PC-3 (cell line): ENCODE measurements at places on chromosomes 6 and 20. TPM values are rescaled to one million over a fixed set of nuclear protein-coding genes. Genes with fewer than 3 reads are reported as not detected.

DNA sequence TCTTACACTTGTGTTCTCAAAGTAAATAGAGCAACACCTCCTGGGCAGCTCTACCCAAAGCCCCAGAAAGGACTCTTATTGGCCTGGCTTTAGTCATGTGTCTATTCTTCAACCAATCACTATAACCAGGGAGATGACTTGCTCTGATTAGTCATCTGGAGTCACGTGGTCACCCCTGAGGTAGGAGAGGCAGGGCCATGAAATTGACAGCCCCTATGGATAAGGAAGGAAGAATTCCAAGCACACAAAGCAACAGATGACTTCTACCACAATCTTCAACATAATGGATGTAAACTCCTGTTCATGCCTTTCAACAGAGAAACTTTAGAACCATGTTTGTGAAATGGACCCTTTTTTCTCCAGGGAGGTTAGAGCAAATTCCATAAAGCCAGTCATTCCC is 24.6 kb upstream of the EYA2 start:
- H3K27me3 ChIP-seq, result peaks cover 17% of the 10 kb centered on the region
- DNase-seq, result no peak
- H3K4me3 ChIP-seq, result no peak overlapping the region
- H3K36me3 ChIP-seq, result no peaks in the 10 kb centered on the region
- H3K4me1 ChIP-seq, result no peaks in the 10 kb centered on the region

DNA sequence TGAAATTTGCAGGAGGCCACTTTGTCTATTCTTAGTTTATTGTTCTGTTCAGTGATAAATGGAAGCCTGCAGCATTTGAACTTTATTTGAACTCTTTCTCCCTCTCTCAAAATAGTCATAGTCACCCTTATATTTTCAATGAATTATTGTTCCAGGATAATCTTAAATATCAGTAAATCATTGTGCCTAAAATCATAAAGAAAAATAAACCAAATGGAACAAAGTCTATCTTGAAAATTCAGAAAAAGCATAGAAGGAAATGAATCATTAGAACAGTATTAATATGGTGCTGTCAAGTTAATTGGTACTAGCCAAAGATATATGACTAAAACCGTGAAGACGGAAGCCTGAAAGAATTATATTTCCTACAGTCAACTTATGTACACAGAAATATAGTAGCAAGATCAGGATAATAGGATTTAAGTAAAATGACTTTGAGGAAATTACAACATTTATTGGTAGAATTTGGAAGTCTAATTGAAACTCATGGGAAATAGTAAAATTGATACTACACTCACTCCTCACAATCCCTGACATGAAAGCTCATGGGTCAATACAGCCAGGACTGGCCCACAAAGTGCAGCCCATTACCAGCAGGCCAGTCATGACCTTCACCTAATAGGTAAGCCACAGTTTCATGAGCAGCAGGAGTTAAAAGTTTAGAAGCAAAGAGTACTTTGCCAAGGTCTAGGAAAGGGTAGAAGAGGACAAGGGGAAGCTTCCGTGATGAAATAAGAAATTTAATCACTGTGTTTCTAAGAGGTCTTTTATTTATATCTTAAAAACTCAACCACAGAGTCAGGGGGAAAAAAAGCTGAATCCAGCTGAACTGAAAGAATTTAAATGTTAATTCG is 119.9 kb upstream of the ENPP5 start:
- peaks cover 71% of the 10 kb centered on the region for H3K27me3 ChIP-seq
- no peaks in the 10 kb centered on the region for H3K4me1 ChIP-seq
- H3K36me3 ChIP-seq, result no peaks in the 10 kb centered on the region

DNA sequence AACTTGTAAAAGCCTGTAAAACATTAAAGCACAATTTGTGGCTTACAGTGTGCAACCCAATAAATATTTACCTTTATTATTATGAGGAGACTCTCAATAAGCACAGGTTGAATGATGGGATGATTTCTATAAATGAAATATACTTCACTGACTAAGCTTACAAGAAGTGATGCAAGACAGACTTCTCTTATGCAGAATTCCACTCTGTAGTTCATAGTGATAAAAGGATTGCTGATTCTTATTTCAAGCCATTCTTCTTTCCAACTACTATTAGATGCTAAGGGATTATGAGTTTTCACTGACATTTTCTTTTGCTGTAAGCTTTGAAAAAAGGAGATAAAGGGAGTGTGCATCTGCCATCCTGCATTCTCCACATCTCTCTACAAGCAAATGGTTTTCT is 149.0 kb upstream of the ARG1 start:
- no peaks in the 10 kb centered on the region for H3K36me3 ChIP-seq
- H3K4me3 ChIP-seq, result no peak overlapping the region
- no peaks in the 10 kb centered on the region for H3K4me1 ChIP-seq
- DNase-seq, result no peak

DNA sequence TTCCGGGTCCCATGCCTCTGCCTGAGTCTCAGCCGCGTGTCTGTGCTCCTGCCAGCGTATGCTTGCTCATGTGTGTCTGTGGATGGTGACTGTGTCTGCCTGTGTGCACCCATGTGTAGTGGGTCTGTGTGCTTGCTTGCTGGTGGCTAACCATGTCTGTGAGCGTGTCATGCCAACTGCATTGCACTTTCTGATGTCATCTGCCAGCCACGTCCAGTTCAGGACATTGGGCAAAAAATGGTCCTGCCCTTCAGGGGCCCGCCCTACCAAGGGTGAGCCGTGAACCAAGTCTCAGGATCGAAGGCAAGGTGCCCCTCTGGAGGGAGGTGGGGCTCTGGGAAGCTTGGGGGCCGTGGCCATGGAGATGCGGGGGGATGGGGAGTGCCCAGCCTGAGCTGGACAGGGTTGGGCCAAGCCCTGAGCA is 9.4 kb upstream of the ZBTB46 start:
- no peaks in the 10 kb centered on the region for H3K27me3 ChIP-seq
- H3K4me1 ChIP-seq, result no peaks in the 10 kb centered on the region
- DNase-seq, result no peak
- no peaks in the 10 kb centered on the region for H3K36me3 ChIP-seq

GRCh38 chr6:45445749-45446549 is 68.2 kb upstream of the SUPT3H start:
- H3K36me3 ChIP-seq, result peaks cover 28% of the 10 kb centered on the region; the same call in 1 of the 2 replicates
- H3K27ac ChIP-seq, result peak overlapping the region; percentile 90
- peaks cover 41% of the 10 kb centered on the region for H3K4me1 ChIP-seq
- H3K4me3 ChIP-seq, result peak overlapping the region; percentile 37
- no peaks in the 10 kb centered on the region for H3K27me3 ChIP-seq

- no peaks in the 10 kb centered on the region for H3K4me1 ChIP-seq
- peak; percentile 43 for DNase-seq
- peaks cover 57% of the 10 kb centered on the region for H3K27me3 ChIP-seq
- no peaks in the 10 kb centered on the region for H3K36me3 ChIP-seq
Observed at GRCh38 chr20:22248051-22248667, 336.2 kb downstream of the FOXA2 start.

DNA sequence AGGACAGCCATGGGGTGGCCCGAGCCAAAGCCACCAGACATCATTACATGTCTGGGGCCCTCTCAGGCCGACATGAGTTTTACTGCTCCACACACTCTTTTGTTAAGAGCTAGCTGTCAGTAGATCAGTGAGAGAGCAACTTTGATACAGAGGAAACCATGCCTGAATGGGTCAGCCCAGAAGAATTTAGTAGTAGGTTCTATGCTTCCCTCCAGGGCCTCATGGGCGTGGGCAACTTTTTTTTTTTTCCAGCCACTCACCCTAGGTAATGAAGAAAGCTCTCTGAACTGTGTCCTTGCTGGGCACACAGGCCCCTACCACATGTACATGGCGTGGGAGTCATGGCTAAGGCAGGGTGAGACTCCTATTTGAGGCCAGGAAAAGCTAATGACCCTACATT is 38.8 kb downstream of the HLA-F start:
- peaks cover 27% of the 10 kb centered on the region for H3K4me1 ChIP-seq
- H3K36me3 ChIP-seq, result no peaks in the 10 kb centered on the region
- no peak overlapping the region for H3K4me3 ChIP-seq
- no peaks in the 10 kb centered on the region for H3K27me3 ChIP-seq
- no peak overlapping the region for H3K27ac ChIP-seq
- DNase-seq, result no peak

- no peak overlapping the region for H3K27ac ChIP-seq
- no peaks in the 10 kb centered on the region for H3K4me1 ChIP-seq
- no peak for DNase-seq
- no peak overlapping the region for H3K4me3 ChIP-seq
- H3K36me3 ChIP-seq, result no peaks in the 10 kb centered on the region
Observed at GRCh38 chr20:50874758-50875665, 56.2 kb downstream of the ADNP start.

GRCh38 chr20:31691646-31692275 is 30.9 kb downstream of the BCL2L1 start:
- H3K4me3 ChIP-seq, result no peak overlapping the region
- peaks cover 39% of the 10 kb centered on the region for H3K4me1 ChIP-seq
- peak; percentile 1 for DNase-seq
- H3K27ac ChIP-seq, result no peak overlapping the region
- H3K27me3 ChIP-seq, result no peaks in the 10 kb centered on the region

GRCh38 chr6:151073146-151073545 is 166.6 kb upstream of the AKAP12 start:
- peak overlapping the region; percentile 15; the same call in 1 of the 2 replicates for H3K27ac ChIP-seq
- DNase-seq, result no peak
- no peak overlapping the region for H3K4me3 ChIP-seq
- H3K36me3 ChIP-seq, result peaks cover 9% of the 10 kb centered on the region; the same call in 1 of the 2 replicates
- no peaks in the 10 kb centered on the region for H3K27me3 ChIP-seq
- H3K4me1 ChIP-seq, result peaks cover 47% of the 10 kb centered on the region

GRCh38 chr20:17276101-17276500 is 49.3 kb downstream of the PCSK2 start:
- no peaks in the 10 kb centered on the region for H3K4me1 ChIP-seq
- H3K27ac ChIP-seq, result no peak overlapping the region
- no peak overlapping the region for H3K4me3 ChIP-seq
- H3K27me3 ChIP-seq, result peaks cover 26% of the 10 kb centered on the region
- H3K36me3 ChIP-seq, result no peaks in the 10 kb centered on the region

DNA sequence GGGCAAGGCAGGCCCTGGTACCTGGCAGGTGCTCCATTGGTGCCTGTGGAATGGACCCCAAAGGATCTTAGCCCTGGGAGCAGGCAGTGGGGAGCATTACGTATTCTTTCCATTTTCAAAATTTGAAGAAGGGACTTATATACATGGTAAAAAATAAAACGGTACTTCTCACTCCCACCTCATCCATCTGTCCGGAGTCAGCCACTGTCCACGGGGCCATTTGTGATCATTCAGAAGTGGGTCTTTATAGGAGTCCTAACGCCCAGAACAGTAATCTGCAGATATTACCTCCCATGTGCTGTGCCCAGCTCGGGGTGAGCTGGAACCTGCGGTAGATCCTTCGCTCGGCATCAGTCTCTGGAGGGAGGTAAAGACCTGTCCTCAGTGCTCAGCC is 110.4 kb downstream of the SYCP2 start:
- no peaks in the 10 kb centered on the region for H3K27me3 ChIP-seq
- H3K4me1 ChIP-seq, result peaks cover 16% of the 10 kb centered on the region
- no peaks in the 10 kb centered on the region for H3K36me3 ChIP-seq
- H3K4me3 ChIP-seq, result no peak overlapping the region

DNA sequence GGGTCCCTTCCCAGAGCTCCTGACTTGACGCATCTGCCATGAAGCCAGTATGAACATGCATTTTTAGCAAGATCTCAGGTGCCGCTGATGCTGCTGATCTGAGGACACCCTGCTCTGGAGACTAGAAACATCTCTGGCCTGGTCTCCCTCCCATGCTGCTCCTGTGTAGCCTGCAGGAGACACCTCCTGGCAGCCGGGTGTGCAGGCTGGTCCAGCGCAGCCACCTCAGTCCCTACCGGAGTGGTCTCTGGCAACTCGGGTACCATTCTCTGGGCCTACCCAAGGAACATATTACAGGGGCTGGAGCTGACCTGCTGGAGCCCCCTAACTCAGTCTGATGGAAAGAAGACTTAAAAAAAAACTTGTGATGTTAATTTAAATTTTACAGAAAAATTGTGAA is 20.1 kb downstream of the PHACTR3 start:
- H3K4me1 ChIP-seq, result no peaks in the 10 kb centered on the region
- H3K4me3 ChIP-seq, result no peak overlapping the region
- H3K27me3 ChIP-seq, result peaks cover 96% of the 10 kb centered on the region
- H3K36me3 ChIP-seq, result no peaks in the 10 kb centered on the region

GRCh38 chr6:5036269-5036668 is 32.4 kb upstream of the RPP40 start:
- no peak overlapping the region for H3K4me3 ChIP-seq
- peak; percentile 17 for DNase-seq
- H3K27ac ChIP-seq, result no peak overlapping the region
- H3K4me1 ChIP-seq, result peaks cover 18% of the 10 kb centered on the region

GRCh38 chr20:59421920-59422637 is 121.7 kb downstream of the EDN3 start:
- DNase-seq, result no peak
- no peak overlapping the region for H3K27ac ChIP-seq
- H3K36me3 ChIP-seq, result no peaks in the 10 kb centered on the region

GRCh38 chr20:53133125-53133524 is 161.0 kb downstream of the TSHZ2 start:
- H3K27me3 ChIP-seq, result peaks cover 31% of the 10 kb centered on the region
- H3K36me3 ChIP-seq, result no peaks in the 10 kb centered on the region
- H3K27ac ChIP-seq, result no peak overlapping the region
- no peak overlapping the region for H3K4me3 ChIP-seq
- H3K4me1 ChIP-seq, result no peaks in the 10 kb centered on the region

DNA sequence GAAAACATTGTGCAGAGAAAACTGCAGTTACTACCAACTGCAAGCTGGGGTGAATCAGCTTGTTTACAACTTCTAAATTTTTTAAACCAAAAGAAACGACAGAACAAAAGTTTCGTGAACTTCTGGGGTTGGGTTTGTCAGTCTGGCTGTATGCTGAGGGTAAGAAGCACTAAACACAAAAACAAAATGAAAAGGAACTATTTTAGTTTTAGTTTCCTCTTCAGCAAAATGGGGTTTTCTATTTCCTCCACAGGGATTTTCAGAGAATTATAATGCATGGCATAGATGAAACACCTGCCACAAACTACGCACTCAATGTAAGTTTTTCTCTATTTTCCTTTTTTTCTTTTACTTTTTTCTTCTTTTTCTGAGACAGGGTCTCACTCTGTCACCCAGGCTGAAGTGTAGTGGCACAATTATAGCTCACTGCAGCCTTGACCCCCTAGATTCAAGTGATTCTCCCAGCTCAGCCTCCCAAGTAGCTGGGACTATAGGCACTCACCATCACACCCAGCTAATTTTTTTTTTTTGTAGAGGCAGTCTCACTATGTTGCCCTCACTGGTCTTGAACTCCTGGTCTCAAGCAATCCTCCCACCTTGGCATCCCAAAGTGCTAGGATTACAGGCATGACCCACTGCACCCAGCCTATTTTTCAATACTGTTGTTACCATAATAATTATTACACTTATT is 40.6 kb downstream of the CGA start:
- H3K36me3 ChIP-seq, result no peaks in the 10 kb centered on the region
- H3K4me1 ChIP-seq, result no peaks in the 10 kb centered on the region
- DNase-seq, result no peak

Gene GSTA3
- not detected in 2 replicates for total RNA-seq

Gene BEND6
- 0.58 and 1.3 TPM in 2 replicates for total RNA-seq

Gene EMILIN3
- total RNA-seq, result not detected in 2 replicates

Gene HACE1
- 4.3 and 9.4 TPM in 2 replicates for total RNA-seq

Gene MLN
- not detected in 2 replicates for total RNA-seq

Gene BPIFA3
- total RNA-seq, result not detected in 2 replicates
